ENCODE measurements at places on chromosomes 5 and 9.
A peak's percentile ranks its signal among the peaks of the same experiment; 100 is the strongest.

- DNase-seq: no peak
Observed at GRCh38 chr9:6689893-6690674, 44.6 kb upstream of the GLDC start.

GRCh38 chr5:150141544-150142184, 14.0 kb downstream of the PDGFRB start:
- no peak for DNase-seq

DNA sequence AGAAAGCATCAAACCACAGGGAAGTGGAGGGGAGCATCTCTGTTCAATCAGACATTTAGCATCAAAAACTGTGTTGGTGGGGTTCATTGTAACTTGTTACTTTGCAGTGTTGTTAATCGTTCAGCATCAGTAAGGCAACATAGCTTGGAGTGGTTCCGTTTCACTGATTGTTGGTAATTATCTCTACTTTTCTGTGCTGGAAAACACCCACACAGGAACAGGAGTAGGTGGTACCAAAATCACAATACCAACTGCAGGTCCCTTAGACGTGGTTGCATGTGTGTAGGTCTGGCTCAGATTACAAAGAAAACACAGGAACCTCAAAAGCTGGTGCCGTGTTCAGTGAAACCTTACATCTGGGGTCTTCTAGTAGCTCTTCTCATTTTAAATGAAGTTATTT, 146.8 kb downstream of the RNF180 start:
- no peak for DNase-seq

DNA sequence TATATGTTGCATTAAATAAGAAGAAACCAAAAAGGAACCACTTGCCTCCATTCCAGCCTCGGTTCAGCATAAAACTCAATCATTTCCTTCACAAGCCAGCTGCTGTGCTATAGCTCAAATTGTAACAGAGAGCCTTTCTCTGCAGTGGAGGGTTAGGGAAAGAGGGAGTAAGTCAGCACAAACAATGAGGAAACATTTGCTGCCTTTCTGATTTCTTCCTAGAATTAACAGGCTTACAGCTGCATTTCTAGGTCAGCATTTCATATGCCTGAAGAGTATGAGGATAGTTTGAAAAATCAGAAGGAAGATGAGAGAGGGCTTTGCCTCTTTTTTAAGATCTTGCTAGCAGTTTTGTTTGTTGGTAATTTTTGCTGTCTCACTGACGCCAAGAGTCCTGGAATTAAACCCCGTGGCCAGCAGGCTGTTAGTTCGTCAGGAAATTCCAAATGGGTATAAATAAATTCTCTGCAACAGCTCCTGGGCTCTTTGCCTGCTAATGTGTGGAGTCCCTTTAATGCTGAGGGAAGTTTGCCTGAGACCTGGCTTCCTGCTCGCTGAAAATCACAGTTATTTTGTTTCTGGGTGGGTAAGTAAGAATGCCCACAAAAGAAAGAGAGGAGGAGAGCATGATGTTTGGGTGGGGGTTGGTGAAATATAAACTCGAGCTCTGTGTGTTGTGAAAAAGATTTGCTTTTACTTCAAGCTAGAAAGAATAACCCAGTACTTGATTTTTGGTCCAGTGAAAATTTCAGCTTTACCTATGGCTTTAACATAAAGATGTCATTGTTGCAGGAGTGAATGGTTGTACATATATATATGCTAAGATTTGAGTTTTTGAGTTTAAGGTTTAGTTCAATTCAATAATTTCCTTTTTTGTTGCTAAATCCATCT, 148.1 kb upstream of the DMRT1 start:
- DNase-seq: no peak

DNA sequence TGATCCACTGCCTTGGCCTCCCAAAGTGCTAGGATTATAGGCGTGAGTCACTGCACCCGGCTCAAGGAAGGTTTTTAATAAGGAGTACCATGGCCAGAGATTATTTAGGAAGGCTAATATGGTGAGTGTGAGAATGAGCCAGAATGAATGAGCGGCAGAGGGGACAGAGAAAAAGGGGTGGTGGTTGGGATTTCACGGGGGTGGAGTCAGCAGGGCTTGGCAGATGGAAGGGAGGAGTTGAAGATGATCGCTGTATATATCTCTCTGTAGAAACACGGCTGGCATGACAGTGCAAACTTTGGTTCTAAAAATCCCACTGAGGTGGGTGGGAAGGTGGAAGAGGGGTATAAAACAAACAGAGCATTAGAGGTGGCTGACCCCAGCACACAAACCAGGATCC, 176.7 kb upstream of the TBC1D2 start:
- no peak for DNase-seq

DNA sequence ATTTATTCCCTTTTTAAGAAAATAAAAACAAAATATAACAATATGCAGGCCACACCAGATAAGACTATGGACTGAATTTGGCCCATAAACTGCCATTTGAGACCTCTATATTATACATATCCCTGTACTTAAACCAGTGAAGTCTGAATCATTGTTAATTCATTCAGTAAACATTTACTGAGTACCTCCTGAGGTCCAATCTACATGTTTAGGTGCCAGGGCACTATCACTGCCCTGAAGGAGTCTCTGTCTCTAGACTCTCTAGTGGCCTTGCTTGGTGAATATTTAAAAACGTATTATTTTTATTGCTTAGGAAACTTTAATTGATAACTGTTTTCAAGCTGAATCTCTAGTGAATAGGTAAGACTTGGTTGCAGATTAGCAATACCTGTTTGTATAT, 74.7 kb upstream of the ELL2 start:
- no peak for DNase-seq

- no peak for DNase-seq
Observed at GRCh38 chr9:130824643-130825350, 10.3 kb upstream of the ABL1 start.

GRCh38 chr5:61999371-61999770, 306.6 kb upstream of the KIF2A start:
- DNase-seq: no peak

DNA sequence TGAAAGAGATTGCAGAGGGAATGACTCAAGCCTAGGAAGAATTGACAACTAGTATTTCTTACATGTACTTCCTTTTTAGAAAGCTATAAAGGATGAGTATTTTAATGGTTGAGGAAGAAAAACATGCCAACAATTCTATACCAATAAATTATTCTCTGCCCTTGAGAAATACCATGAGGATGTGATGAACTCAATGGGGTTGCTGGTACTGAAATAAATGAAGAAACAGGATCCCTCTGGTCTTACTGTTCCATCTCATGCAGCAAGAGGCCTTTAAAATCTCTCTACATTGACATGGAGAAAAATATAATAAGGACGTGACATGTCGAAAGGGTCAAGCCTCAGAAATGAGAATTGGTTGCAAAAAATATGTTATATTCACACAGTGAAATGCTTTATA, 477.3 kb downstream of the GABRG2 start:
- no peak for DNase-seq

DNA sequence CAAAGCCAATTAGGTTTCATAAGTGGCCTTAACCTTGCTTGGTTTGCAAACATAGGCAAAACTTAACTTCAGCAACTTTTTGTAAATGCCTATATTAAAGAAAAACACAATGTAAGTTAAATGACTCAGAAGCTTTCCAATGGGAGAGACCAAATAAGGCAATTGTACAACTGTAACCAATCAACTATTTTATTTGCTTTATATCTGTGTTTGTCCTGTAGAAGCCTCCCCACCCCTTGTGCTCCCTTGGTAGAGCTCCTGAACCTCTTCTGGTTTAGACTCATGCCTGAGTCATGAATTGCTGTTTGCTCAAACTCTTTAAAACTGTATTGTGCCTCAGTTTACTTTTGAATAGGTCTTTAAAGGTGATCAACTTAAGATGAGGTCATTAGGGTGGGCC, 3.0 kb upstream of the C1QTNF3 start:
- no peak for DNase-seq

DNA sequence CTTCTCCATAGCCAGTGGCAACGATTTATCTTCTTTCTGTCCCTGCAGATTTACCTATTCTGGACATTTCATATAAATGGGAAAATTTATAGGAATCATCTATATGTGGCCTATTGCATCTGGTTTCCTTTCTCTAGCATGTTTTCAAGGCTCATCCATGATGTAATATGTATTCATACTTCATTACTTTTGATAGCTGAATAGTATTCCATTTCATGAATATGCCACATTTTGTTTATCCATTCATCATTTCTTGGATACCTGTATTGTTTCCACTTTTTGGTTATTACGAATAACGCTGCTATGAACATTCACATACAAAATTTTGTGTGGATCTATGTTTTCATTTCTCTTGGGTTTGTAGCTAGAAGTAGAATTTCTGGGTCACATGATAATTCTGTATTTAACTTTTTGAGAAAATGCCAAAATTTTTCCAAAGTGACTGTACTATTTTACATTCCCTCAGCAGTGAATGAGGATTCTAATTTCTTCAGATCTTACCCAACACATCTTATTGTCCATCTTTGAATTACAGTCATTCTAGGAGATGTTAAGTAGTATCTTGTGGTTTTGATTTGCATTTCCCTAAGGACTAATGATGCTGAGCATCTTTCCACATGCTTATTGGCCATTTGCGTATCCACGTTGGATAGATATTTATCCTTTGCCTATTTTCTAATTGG, 3.6 kb downstream of the IARS1 start:
- no peak for DNase-seq

- DNase-seq: peak; percentile 60
Observed at GRCh38 chr5:181173420-181174342, 26.3 kb downstream of the OR2V2 start.

DNA sequence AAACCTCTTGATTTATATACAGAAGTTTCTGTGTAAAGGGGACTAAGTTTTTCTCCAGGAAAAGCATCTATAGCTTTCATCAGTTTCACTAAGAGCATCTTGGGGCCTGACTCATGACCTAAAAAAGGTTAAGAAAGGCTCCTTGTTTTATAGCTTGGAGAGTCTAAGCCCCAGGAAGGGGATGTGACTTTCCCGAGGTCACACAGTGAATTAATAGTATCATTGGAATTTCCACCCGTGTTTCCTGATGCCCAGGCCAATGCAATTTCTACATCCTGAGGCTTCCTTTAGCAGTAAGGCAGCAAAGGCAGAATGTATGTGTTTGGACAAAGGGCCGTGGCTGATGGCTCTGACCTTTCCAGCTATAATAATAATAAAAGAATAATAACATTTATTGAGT, 8.6 kb downstream of the MORN5 start:
- no peak for DNase-seq

DNA sequence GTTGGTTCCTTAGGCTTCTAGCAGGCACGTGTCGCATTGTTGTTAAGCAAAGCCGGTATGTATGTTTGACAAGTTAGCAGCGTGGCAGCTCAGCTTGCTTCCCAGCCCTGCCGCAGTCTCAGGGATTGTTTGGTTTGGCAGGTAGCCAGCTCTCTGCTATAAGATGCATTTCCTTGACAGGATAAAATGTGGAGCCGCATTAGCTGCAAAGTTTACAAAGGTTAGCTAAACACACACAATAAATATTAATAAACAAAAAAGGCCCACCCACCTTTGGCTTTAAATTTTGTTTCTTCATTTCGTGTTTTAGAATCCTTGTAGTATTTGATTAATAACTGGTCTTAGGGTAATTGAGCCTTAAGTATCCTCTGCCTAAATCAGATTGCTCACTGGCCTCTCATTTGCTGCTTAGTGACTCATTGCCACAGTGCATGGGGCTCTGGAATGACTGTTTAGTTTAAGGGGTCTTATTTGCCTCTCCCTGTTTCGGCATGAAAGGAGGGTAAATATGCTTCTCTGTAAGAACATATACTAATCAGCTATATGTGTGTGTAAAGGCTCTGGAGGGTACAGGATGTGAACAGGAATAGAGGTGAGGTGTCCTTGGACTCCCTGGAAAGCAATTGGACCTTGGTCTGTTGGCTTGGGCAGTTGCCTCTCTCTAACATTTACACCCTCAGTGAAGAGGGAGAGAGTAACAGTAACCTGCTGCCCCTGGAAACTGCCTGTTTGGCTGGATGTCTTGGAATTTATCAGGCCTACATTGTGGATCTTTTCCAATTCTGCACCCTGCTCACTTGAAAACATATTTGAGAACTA, 122.0 kb downstream of the GDNF start:
- no peak for DNase-seq

DNA sequence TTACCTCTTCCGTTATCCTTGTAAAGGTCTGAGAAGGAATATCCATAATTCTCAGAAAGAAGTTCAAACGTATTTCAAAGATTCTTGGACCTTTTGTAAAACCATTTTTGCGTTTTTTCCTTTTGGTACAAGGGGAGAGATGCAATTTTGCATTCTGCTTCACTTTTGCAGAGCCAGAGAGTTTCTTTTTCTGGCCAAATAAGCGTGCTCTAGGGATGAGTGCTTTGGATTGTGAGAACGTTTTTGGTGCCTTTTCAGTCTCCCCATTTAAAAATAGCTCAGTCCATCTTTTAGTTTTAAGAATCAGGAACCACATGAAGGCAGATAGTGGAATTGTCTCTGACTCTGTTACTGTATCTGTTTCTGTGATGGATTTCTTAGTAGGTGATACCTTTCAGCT, 1.5 kb downstream of the ARHGAP26 start:
- no peak for DNase-seq

DNA sequence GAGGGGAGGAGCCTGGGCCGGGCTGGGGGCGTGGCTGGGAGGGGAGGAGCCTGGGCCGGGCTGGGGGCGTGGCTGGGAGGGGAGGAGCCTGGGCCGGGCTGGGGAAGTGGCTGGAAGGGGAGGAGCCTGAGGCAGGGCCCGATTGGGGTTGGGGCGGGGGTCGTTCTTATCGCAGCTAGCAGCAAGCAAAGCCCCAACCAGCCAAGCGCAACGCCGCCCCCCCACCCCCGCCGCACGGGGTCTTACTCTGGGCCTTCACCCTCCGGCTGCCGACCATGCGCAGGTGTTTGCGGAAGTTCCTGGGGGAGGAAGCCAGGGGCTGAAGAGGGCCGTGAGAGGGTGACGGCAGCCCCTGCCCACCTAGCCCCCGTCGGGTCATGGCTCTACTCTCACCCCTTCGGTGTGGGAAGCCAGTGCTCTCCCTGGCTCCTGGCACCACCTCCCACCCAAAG, 5.0 kb downstream of the NSMF start:
- peak; percentile 60 for DNase-seq

DNA sequence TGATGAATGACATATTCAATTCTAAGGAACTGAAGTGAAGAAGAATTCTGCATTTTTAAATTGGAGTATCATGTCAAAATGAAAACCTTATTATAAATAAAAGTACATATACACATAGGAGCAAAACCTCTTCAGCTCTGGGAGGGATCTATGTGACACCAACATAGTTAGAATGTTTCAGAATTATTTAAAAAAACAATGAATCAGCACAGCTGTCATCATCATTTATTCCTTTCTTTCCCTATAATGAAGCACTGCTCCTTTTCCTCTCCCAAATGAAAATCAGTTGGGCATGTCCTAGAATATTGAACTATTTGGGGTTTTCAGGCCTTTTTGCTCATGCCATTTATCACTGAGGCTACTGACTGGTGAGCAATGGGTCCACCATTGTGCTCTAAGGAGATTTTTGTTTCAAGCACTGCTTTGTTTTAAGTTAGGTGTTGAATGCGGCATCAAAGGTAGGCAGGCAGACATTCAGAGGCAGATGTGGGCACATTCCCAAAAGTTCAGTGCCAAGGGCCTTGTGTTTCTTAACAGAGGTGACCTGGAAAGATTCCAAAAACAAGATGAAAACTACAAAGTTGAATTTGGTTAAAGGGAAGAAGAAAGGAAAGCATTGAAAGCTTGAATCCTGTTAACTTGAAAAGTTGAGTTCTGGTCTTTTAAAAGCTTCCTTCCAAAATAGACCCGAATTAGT, 126.4 kb upstream of the ADAMTSL1 start:
- DNase-seq: no peak

GRCh38 chr5:14267991-14268708, 125.0 kb downstream of the TRIO start:
- DNase-seq: no peak

GRCh38 chr5:74105126-74105780, 479.3 kb downstream of the ARHGEF28 start:
- DNase-seq: no peak

All from CD4-positive, alpha-beta T cell treated with Interferon gamma for 1 hour (primary cell).